ENCODE measurements at places on chromosomes 12 and 14.

DNA sequence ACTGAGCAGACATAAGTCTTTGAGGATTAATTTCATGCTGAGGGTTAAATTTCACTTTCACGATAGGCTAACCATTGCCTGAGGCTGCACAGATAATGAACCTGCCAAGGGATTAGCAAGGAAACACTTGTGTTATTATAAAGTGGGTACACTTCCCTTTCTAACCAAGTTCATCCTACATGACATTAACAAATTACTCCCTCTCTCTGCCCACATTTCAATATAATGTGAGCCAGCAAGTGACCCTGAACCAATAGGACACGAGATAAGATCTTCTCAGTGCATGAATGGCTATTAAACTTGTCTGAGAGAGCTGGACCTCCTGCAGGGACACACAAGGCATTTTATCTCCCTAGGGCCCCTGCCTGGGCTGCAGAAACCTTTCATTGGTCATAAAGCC is 173.5 kb downstream of the PAX9 start:
- DNase-seq, result no peak

DNA sequence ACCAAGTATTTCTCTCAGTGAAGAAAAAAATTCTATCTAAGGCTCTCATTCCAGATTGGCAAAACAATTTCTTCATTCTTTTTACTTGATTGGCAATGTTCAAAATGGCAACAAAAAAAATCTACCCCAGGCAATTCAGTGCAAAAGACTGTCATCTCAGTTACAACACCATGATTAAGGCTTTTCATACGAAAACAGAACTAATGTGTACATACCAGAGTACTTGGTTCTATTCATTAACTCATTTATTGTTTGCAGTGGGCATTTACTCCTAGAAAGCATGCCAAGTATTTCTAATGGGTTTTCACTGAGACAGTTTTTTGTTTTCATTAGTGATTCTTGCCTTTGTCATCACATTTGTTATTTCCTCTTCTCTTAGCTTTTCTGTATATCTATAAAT is 33.0 kb downstream of the DBX2 start:
- DNase-seq, result no peak

DNA sequence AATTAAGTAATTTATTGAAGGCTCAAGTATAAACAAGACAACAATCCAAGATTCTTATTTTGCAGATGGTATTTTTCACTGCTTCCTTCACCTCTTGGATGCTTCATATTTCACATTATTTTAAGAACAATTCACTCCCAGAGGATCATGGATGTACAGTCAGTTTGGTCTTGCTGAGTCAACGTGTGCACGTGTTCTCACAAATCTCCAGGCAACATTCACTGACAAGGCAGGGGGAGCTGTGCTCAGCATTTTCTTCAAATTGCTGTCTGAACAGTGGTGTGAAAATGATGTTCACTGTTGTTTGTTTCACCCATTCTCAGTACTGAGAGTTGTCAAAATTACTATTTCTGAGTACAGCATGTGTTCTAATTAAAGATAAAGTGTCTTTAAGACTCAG is 118.3 kb upstream of the SLC38A4 start:
- no peak for DNase-seq

- DNase-seq, result no peak
Measured at GRCh38 chr12:42819846-42820245, 230.3 kb upstream of the PRICKLE1 start.

GRCh38 chr12:63844391-63845341 is at the start of gene SRGAP1:
Gene SRGAP1 (plus strand): TSS chr12:63844700. CDS start chr12:63844817, 117 bp downstream.
- DNase-seq, result peak; percentile 61

DNA sequence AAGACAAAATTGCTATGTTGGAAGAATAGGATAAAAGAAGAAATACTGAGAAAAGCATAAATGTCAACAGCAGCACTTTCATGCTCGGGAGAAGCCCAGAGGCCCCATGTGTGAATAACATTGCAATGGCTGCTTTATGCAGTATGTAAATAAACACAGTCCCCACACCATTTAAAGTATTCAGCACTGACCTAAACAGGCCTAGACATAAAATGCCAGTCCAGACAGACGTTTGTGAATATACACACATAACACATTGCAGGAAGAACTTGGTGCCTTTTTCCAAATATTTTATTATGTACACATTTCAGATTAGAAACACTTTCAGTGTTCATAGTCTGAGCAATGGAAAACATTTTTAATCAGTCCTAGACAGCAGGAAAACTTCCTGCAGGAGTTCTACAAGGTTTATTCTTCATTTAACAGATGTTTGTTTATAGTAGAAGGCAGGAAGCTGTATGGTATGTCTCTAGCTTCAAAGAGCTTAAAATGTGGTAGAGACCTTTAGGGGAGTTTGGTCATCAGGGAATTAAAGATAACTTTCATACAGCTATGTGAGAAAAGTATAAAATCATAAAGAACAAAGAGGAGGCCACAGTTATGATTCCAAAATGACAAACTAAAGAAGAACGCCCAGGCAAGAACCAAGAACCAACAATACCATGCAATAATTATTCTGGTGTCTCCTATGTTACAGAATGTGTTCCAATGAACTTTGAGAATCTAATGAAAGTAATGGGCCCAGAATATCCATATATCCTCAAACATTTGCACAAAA is 30.6 kb upstream of the SLC38A2 start:
- no peak for DNase-seq

GRCh38 chr12:24852420-24852819 is 96.5 kb downstream of the BCAT1 start:
- no peak for DNase-seq

DNA sequence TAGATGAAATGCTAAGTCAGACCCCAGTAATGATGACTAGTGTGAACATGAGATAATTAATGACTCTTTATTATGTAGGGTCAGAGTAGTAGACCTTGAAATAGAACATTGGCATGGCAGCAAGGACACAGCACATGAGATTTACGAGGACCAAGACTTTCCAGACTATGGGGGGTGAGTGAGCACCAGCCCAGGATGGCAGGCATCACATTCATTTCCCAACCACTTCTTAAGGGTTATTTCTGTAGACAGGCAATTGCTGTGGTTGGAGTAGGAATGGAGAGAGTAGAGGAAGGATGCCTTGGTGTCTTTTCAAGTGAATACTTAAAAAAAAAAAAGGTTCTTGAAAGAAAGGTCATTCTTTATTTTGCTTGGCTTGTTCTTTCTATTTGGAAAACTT is 189.4 kb upstream of the DYRK2 start:
- no peak for DNase-seq

GRCh38 chr14:95134304-95134933 is 22.9 kb downstream of the DICER1 start:
- no peak for DNase-seq

- DNase-seq, result no peak
Measured at GRCh38 chr12:4250691-4251090, 22.9 kb upstream of the CCND2 start.

DNA sequence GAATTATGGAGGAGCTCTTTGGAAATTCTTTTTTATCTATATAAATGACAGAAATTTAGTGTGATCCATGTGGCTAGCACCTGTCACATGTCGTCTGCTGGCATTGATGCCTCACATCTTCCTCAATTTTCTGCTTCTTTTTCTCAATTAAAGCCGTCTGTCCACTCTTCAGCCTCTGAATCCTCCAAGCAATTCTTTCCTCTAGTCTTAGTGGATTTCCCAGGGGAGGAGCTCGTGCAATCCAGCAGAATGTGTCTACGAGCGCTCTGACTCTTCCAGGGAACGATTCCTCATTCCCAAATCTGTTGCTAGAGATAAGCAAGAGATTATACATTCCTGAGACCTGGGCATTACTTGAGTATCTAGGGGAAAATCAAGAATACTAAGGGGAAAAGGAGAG is 176.6 kb downstream of the EMP1 start:
- no peak for DNase-seq

GRCh38 chr12:52879394-52880351 is 25.2 kb downstream of the KRT8 start:
- DNase-seq, result peak; percentile 89
